Right renal pelvis (tissue), 4 donors: ENCODE measurements at places on chromosomes 2 and 18.

GRCh38 chr2:172888714-172889669 is 153.3 kb downstream of the RAPGEF4 start:
- DNase-seq, result no peak

- DNase-seq, result no peak
These were observed 100.9 kb downstream of the AQP4 start for GRCh38 chr18:26764586-26764985.

DNA sequence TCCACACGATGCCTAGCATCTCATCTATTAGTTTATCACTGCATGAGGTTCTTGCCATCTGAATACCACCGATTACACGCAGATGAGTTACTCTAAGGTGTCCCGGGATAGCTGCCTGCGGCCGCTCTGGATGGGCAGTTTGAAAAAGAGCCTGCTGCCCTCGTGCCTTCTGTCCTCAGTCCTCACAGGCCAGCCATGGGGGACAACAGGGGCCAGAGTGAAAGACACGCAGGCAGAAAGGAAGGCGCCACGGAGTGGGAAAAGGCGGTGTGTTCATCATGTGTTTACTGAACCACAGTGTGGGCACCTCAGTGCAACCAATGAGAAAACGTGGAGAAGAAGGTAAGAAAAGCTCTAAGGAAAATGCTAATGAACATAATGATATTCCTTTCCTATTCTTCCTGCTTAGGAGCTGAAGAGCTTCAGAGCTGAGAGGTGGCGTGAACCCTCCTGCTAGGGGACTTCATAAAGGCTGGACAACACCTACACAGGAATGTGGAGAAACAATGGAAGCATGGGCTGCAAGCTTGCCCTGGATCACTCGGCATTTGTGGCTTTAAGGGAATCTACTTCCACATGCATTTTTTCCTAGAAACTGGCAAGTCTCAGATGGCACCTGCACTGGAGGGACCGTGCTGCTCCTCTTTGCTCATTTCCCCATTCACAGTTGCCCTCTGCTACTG is 50.9 kb downstream of the CABYR start:
- no peak for DNase-seq

GRCh38 chr18:62741118-62741566 is 25.8 kb downstream of the PHLPP1 start:
- DNase-seq, result no peak

DNA sequence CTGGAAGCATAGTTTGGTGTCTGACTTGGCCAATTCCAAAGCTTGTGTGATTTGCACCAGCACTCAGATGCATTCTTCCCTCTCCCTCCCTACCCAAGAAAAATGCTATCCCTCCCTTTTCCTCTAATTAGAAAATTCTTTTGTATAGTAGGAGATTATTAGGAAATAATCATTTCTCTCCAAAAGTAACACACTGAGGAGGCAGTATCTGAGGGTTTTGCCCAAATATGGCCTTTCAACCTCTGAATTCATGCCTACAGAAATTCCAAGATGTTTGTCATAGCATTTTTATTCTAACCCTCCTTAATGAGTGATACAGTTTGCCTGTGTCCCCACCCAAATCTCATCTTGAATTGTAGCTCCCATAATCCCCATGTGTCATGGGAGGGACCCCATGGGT is 5.0 kb upstream of the TMEM18 start:
- no peak for DNase-seq

- DNase-seq, result no peak
These were observed 208.3 kb upstream of the FANCL start for GRCh38 chr2:58449286-58450010.

GRCh38 chr2:164841719-164842623 is at the start of gene COBLL1:
Gene COBLL1, minus strand, starts transcription at chr2:164841823. Its CDS starts 627 bp downstream, at chr2:164841196.
- DNase-seq, result peak; percentile 78

DNA sequence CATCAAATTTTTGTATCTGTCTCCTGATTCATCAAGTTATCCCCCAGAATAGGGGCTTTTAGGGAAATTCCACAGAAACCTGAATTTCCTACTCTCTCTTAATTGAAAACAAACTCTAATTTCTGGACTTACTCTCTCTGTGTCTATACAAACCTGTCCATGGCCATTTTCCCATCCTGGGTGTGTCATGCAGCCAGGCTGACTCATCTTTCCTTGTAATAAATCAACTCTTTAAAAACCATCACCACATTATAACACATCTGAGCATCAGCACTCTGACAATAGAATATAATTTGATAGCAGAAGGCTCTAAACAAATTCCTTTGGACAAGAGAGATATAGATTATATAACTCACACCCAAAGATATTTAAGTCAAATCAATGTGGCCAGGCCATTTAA is 610.2 kb downstream of the DCC start:
- no peak for DNase-seq

- DNase-seq, result no peak
These were observed 58.1 kb downstream of the PAX3 start for GRCh38 chr2:222240676-222241049.

DNA sequence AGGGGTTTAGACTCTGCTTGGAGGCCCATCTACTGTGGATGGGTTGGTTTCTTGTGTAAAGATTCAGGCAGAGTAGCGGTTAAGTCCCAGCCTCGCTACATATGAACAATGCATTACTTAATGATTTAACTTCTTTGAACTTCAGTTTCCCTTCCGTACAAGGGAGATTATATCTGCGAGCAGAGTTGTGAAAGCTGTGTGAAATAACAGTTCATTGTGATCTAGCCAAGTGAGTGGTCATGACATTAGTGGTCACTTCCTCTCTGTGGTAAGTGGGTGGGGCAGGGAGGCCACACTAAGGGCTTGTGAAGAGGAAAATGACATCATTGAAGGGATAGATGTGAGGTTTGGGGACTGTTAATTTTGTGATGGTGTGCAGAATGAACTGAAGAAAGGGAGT is 14.1 kb upstream of the MEX3C start:
- DNase-seq, result no peak

DNA sequence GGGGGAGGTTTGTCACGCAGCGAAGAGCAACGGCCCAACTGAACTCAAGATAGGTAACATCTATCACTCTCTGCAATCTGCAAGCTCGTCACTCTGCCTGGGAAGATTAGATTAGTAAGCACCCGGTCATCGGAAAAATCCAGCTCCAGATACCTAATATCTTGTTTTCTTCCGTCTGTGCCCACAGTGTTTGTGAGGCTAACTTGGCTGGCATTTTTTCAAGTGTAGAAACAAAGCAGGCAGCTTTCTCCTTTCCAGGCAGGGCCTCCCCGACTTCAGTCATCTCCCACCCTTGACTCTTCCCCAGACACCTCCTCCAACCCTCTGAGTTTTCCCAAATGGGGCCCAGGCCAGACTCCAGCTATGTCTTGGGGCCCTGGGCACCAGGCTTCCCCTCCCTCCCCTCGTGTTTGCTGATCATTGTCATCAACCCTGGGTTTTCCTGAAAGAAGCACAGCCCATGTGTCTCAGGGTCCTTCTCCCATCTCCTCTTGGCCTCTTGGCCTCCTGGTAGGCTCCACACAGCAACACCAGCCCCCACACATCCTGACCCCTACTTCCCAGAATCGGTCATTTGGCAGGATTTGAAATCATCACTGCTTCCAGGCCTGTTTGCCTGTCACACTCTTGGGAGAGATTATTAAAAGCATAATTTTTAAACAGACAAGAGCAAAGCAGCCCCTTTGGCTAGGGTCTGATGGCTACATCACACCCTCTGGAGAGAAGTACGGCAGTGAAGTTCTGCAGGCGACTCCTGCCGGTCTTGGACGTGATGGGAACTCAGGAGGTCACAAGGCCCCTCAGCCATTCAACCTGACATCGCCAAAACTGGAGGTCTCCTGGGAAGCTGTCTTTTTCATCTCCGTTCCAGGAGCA is 144.9 kb upstream of the ID2 start:
- no peak for DNase-seq

GRCh38 chr2:238104226-238104690 is 4.1 kb downstream of the ESPNL start:
- DNase-seq, result no peak
